ENCODE measurements at places on chromosomes 6 and 20. TPM values are rescaled to one million over a fixed set of nuclear protein-coding genes. Genes with fewer than 3 reads are reported as not detected.

GRCh38 chr20:50169329-50169823 lies 15.9 kb upstream of the PEDS1 start:
- DNase-seq: peak; percentile 83

- DNase-seq: no peak
Observed at GRCh38 chr6:66896415-66896814, 1189.4 kb upstream of the EYS start.

GRCh38 chr20:1911536-1911935 lies 16.3 kb downstream of the SIRPA start:
- DNase-seq: no peak

DNA sequence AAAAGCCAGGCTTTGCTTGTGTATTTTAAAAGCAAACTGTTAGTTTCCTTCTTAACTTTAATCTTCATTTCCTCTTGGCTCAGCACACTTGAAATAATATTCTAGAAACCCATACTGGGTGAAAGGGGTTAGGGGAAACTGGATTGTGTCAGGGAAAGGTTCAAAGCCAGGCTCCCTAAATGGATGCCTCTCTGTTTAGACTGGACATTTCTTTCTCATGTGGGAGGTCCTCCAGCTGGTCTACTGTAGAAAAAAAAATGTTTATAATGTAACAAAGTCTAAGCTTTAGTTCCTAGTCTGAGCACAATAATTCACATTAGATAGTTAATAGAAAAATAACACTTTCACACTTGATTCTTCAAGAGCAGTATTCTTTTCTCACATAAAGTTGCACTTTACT lies 89.0 kb upstream of the AKIRIN2 start:
- no peak for DNase-seq

GRCh38 chr6:17475606-17476244 lies 82.3 kb downstream of the CAP2 start:
- no peak for DNase-seq

GRCh38 chr20:44805979-44806620 lies 4.2 kb downstream of the RIMS4 start:
- peak; percentile 99 for DNase-seq

DNA sequence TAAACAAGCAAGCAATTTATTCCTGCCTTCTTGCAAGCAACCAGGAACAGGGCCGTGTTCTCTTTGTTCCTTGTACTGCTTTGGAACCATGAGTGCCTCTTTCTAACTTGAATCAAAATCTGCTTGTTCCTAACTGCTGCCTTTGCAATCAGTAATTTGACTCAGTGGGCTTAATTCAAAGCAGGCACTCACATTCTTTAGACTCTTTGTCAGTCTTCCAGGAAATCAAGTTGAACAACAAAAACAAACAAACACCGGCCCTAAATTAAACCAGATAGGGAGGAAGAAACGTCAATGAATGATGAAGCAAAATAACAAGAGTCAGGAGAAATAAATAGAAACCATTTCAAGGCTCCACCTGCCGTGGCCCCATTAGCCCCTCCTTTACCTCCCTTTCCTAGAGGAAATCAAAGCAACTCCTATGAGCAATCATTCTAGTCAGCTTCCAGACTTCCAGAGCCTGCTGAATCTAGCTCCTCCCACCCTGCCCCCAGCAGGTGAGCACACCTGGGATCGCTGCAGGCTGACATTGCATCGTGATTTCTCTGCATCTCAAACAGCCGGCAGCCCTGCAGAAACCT lies 582.2 kb upstream of the FLRT3 start:
- peak; percentile 17 for DNase-seq

DNA sequence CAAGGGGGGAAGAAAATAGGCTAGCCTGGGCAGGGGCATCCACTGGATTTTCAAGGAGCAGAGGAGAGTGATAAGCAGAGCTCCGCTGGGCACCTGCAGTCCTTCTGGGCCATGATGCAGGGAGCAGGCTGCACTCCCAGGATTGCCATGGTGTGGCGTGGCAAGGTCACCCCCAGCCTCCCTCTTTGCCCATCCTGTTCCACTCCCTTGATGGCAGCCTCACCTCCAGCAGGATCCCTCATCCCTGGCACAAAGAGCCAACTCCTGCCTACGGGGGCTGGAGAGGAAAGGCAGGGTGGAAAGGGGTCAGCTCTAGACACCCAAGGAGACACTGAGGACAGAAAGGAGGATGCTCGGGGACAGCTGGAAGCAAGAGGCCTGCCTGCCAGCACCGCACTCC lies 22.4 kb upstream of the MYMX start:
- no peak for DNase-seq

- no peak for DNase-seq
Observed at GRCh38 chr6:44131892-44132291, 4.5 kb downstream of the TMEM63B start.

DNA sequence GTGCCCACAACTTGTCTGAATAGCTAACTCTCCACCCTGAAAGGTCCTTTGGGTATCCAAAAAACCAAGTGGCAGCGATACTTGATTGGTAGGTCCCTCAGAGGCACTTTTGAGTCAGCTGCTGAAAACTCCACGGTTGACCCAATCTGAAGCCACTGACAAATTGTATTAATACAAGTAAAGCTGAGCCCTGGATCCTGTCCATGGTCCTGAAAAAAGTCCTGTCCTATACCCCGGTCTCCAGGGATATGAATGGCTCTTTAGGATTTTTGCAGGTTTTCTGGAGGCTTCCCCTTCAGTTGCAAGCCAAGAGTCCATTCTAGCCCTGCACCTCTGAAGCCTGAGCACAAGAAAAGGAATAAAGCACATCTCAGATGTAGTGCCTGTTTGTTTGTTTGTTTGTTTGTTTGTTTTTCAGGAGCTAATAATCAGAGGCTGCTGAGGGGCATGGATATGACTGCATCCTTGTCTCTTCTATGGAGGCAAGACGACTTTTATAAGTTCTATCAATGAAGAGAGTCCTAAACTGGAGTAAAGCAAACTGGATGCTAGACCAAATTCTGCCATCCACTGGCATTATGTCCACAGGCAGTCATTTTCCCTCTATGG lies 1.7 kb upstream of the SLC12A5 start:
- DNase-seq: peak; percentile 46

DNA sequence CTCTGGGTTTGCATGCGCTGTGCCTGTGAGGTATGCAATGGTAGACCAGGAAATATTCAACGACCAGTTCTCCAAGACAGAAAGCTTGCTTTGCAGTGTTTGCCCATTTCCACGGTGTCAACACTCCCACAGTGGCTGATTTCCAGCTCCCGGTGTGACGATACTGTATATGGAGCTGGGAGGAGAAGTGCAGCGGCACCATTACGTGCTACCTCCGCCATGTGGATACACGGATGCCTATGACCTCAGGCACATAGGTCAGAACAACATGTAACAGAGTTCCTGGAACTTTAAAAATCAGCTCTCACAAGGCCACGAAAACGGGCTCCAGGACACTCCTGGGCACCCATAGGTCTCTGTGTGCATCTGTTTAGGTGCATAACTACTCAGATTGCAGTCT lies 51.1 kb downstream of the NFATC2 start:
- DNase-seq: no peak

DNA sequence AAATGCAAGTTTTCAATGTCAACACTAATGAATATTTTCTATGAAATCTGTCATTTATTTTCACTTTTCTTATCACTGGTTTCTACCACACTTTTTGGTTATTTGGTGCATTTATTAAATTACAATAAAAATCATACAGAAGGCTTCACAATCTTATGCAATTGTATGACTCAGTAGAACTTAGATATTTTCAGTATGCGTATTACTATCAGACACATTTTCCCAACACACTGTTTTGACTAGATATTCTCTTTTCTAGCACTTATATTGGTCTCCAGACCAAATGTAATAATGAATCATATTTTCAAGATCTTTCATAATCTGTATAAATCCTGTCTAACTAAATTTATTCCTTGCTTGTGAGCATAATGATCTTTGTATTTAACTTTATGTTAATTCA lies 74.1 kb downstream of the FAM83B start:
- no peak for DNase-seq

DNA sequence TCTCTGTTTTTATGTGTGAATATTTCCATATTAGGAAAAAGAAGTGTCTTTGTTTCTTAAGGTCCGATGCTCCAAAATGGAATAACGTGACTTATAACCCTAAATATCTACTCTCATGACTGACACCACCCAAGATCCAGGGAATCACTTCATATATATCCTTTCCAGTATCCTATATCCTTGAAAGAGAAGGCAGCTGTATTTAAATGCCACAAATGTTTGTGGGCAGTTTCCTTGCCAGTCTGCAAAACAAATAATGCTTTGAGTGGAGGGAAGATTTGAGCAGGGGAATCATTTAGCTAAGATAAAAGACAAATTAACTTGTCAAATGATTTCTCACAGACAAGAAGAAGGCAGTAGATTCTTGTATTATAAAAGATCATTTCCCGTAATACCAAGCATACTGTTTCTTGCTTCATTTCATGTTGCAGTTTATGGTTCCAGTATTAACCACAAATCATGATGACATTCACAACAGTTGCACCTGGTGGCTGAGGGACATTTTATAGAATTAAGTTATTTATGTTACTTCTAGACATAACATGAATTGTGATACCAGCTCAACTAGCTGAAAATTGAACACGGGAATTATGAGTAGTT lies 30.0 kb upstream of the FABP7 start:
- DNase-seq: no peak

DNA sequence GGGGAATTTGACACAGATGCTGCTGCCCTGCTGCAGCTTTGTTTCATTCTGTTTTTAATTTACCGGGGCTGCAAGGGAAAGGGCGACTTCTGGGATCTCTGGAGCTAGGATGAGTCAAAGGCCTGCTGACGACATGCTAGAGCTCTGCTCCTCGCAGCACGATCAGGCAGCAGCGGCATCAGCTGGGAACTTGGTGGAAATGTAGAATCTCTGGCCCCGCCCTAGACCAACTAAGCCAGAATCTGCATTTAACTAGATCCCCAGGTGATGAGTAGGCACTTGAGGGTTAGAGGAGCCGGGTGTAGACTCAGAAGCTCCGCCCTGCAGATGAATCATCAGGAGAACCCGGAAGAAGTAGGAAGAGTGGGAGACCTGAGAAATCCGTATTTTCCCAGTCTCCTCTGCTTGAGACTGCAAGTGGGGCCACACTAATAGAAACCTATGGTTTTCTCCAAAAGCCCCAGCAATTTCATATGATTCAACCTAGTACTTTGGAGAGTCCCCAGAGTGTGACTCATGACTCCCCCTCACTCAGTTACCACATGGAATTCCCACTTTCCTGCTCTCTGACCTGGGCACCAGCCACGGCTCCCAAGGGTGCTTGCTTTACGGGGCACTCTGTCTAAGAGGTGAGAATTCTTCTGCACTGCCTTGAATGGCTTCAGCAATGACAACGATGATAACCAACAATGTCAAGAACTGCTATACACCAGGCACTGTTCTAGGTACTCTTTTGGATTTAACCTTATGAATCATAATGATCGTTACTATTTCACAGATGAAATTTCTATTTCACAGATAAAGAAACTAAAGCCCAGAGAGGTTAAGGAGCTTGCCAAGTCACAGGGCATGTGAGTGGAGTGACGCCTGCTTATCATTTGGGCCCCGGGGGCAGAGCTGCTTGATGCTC lies 18.1 kb downstream of the TUBB2B start:
- DNase-seq: peak; percentile 96

DNA sequence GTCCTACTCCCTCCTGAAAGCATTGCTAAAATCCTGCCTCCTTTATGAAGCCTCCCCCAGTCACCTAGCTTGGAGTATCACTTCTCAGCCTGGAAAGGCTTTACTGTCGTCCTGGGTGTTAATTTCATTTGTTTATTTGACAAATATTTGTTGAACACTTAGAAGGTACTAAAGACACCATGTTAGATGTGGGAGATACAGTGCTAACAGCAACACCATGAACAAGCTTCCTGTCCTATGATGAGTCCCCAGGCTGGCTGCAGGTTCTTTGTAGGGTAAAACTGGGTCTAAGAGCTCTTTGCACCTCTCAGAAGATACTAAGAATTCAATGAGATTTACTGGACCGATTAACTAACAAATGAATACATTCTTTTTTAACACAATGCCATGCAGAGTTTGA lies 109.2 kb upstream of the TMEM170B start:
- no peak for DNase-seq

The DEFB132 gene
- 2.4 TPM for total RNA-seq

DNA sequence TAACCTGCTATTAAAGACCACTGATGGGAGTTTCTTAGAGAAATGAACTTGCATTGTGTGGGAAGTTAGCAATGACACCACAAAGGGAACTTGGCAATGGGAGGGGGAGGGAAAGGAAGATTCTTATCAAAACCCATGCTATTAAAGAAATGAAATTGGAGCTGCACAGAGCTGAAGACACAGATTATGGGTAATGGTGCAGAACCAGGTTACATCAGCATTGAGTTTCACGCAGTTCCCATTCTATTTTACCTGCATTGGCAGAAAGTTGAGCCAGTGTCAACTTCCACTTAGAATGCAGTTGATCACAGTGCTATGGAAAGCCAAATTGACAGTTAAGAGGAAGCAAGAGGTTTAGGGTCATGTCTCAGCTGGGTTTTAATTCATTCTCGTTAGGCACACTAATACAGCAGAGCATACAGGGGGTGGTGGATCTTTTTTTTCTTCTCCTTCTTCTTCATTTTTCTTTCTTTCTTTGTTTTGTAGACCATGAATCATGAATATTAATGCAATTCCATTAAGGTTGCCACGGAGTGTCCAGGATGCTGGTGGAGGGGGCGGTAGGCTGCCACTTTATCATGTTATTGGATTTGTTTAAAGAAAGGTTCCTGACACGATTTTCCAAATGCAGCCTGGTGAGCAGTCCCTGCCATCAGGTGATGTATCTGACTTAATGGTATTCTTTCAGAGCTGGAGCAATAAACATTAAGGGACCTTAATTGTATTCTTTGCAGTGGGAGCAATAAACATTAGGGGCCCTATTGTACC lies 1092.0 kb upstream of the MAP3K7 start:
- DNase-seq: no peak

DNA sequence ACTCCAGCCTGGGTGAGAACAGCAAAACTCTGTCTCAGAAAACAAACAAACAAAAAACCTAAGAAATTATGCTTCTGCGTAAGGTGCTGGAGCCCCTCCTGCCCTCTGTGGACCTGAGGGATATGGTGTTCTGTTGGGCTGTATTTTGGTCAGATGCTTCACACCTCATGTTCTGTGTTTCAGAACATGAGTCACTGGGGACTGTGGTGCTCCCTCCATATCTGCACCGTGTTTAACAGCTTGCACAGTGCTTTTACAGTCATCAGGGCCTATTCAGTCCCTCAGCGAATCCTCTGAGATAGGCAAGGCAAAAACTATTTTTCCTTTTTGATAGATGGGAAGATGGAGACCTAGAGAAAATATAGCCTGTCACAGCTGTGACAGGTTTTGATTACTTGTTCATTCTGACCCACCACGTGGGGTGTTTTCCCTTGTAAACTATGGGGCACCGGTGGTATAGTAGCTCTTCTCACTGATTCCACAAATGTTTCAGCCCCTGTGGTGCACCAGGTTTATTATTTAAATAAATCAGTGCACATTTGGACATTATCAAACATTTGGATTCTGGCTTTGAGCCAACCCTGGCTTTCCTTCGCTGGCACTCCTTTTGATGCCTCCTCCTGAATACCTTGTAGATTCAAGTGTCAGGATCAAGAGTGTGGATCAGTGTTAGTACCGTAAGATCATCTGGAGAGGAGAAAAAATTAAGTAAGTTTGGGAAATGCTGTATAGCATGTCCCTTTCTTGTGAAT lies 9.6 kb downstream of the TTPAL start:
- no peak for DNase-seq

The DDX27 gene
- total RNA-seq: 20.7 TPM

The LINC00237 gene
- 4.3 TPM for total RNA-seq
